ENCODE measurements at places on chromosomes 12 and 14.

GRCh38 chr12:113439606-113440030, 17.4 kb downstream of the SDSL start:
- DNase-seq, result peak; percentile 70

GRCh38 chr14:100604121-100604501, 16.9 kb upstream of the BEGAIN start:
- no peak for DNase-seq

- DNase-seq, result no peak
Measured at GRCh38 chr14:64940336-64940910, 2.1 kb downstream of the GPX2 start.

DNA sequence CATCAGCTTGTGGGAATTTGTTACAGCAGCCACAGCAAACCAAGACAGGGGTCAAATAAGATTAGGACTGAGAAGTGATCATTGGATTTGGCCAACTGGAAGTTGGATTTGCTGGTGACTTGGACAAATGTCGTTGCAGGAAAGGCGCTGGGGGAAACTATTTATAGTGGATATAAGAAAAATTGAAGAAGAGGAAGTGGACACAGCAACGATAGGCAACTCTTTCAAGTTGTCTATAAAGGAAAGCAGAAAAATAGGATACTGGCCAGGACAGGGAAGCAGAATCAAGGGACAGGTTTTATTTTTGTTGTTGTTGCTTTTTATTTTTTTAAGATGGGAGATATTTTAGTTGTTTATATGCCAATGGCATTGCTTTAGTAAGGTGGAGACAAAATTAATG, 56.2 kb upstream of the RTRAF start:
- no peak for DNase-seq

GRCh38 chr14:65168840-65169239, 66.5 kb upstream of the MAX start:
- no peak for DNase-seq

- no peak for DNase-seq
Measured at GRCh38 chr12:85440271-85440670, 160.3 kb downstream of the ALX1 start.

GRCh38 chr14:22614240-22614799, 16.2 kb downstream of the ABHD4 start:
- peak; percentile 58 for DNase-seq

DNA sequence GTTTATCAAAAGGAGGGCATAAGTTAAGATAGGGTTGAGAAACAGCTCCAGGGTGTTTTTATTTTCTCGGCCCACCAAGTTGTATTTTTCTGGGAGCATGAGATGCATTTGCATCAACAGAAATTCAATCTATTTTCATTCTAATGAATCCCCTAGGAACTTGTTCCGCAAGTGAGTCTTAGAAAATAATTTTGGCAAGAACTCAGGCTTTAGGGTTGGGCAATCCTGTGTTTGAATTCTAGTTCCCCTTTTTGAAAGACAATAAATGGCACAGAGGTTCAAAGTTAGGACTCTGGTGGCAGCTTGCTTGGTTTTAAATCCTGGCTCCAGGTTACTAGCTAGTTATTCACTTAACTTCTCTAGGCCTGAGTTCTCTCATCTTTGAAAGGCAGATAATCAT, 23.7 kb downstream of the SLC5A8 start:
- no peak for DNase-seq

DNA sequence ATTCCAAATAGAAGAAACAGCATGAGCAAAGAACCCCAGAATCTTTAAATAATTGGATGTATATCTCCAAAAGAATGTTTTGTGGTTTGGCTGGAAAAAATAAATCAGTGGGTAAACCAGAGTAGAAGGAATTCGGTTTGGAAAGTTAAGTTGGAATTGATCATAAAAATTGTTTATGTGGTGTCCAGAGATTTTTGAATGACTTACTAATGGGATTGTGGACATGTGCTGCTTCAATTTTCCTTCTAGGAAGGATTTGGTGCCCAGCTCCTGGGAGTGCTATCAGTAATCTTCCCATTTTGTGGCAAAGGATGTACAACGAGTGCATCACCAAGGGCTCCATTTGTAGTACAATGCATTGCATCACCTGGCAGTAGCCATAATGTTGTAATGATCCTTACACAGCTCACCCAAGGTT, 224.8 kb downstream of the SLC16A7 start:
- no peak for DNase-seq

- DNase-seq, result no peak
Measured at GRCh38 chr12:116520801-116521471, 38.2 kb upstream of the MAP1LC3B2 start.

DNA sequence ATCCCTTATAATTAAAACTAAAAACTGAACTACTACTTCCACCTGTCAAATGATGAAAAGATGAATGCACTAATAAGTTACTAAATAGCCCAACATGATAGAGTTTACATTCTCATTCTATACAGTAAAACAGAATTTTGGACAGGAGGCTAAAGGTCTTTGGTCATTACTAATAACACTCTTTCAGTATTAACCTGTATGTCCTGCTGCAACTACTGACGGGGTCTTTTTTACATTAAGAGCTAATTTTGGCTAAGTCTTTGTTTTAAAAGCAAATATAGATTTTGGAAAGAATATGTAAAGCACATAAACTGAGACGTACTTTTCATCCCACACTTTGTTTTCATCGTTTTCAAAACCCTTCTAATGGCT, 175.4 kb upstream of the CDKN3 start:
- DNase-seq, result no peak

- peak; percentile 25 for DNase-seq
Measured at GRCh38 chr12:30296486-30296885, 399.2 kb downstream of the IPO8 start.

DNA sequence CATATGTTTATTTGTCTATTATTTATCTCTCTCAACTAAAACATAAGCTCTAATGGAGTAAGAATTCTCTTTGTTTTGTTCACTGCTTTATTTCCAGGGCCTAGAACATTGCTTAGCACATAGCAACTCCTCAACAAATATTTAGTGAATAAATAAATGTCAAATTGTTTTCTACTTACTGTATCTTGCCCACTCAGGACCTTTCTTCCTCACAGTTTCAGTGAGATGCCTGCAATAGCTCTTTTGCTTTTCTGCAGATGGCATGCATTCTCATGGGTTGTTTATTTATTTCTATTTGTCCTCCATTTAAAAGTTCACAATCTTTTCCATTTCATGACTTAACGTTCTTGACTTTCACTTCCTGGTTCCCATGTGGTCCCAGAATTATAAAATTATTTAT, 94.9 kb upstream of the TTC7B start:
- DNase-seq, result no peak

DNA sequence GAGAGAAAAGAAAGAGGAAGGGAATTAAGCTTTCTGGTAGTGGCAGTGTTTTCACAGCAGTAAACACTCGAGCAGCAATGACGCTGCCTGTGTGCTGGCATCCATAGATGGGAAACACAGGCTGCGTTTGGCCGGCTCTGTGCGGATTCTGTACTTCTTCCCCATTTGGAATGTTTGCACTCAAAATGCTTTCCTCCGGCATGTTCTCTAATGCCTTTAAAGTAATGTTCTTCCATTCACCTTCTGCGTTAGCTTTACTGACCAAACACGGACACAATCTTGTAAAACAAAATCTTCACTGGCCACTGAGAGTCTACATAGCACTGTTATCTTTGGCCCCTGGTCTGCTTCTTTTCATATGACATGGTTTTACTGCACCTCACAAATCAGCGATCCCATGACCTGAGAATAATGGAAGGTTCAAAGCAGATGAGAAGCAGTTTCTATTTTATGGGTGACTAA, 31.4 kb downstream of the DCP1B start:
- peak; percentile 29 for DNase-seq

GRCh38 chr14:90624227-90624626, 192.0 kb downstream of the TTC7B start:
- no peak for DNase-seq

DNA sequence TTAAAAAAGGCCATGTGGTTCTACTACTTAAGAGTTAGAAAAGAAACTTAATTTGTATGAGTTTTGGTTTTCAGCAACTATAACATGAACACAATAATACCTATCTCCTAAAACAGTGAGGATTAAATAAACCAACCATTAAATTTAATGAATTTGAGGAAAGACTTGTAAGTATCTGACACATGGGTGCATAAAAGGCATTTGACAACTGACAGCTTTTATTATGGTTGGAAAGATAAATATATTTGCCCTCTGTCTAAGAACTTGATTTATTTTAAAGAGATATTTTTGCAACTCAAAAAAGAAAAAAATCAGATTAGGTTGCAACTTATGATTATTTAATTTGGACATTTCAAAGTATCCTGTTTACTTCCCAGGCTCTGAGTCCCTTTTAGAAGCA, 217.9 kb upstream of the EEA1 start:
- DNase-seq, result no peak

- DNase-seq, result no peak
Measured at GRCh38 chr12:24078318-24078765, 128.9 kb upstream of the SOX5 start.

- DNase-seq, result no peak
Measured at GRCh38 chr12:49912345-49913255, 8.9 kb upstream of the FAIM2 start.

DNA sequence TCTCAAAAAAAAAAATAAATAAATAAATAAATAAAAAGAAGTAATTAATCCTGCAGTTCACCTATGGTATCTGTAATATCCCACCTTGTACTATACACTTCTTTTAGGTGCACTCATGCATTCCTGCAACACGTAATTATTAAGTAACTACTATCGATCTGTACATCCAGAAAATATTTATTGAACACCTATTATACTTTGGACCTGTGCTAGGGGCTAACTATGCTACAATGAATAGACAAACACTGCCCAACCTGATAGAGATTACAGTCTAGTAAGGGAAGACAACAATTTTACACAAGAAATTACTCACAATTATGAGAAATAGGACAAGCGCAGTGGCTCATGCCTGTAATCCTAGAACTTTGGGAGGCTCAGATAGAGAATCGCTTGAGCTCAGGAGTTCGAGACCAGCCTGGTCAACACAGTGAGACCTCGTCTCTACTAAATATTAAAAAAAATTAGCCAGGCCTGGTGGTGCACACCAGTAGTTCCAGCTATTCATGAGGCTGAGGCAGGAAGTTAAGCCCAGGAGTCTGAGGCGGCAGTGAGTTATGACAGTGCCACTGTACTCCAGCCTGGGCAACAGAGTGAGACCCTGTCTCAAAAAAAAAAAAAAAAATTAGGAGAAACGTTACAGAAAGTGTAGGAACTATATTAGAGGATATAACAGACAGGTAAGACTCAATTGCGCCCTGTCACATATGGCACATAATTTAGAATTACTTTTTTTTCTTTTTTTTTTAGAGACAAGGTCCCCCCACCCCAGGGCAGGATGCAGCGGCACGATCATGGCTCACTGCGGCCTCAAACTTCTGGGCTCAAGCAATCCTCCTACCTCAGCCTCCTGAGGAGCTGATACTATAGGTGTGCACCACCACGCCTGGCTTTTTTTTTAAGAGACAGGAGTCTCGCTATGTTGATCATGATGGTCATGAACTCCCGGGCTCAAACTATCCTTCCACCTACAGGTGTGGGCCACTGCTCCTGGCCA, 1.2 kb downstream of the NRDE2 start:
- no peak for DNase-seq

DNA sequence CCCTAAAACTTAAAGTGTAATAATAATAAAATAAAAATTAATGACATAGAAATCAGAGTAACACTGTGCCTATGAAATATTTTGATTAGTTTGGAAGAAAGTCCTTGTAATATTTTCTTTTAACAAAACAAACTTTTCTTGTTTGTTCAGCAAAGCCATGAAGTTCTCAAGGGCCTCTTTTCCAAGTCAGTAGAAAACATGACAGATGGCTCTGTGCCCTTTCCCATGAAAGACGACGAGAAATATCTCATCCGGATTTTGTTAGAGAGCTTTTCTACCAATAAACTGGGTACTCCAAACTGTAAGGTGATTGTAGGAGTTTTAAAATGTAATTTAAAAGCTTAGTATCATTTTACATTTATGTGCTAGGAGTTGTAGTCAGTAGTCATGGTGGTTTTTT, 54.5 kb upstream of the ASPG start:
- no peak for DNase-seq

DNA sequence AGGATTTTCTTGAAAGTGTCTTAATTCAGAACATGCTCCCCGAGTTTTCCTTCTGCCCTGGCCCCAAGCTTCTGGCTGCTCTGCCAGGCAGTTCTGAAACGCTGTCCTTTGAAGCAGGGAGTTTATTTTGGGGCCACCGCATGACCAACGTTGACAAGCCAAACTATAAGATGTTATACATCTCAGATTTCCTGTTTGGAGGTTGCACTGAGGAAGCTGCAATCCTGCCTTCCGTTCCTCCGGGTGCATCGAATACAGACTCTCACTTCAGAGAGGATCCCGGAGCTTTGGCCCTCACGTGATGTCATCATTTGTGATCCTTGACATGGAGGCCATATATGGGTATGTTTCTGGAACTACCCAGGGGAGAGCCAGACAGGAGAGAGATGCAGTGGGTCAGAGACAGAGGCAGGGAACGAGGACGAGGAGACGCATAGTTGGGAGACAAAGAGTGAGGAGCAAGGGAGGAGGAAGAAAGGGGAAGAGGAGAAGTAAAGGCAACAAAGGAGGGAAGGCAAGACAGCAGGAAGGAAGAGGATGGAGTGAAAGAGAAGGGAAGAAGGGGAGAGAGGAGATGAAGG, at the start of gene ASB2:
Gene ASB2 (minus strand): TSS at position 94 of the 581 bp plus-strand sequence. CDS start 12,031 bp downstream, outside the sequence.
- DNase-seq, result no peak

DNA sequence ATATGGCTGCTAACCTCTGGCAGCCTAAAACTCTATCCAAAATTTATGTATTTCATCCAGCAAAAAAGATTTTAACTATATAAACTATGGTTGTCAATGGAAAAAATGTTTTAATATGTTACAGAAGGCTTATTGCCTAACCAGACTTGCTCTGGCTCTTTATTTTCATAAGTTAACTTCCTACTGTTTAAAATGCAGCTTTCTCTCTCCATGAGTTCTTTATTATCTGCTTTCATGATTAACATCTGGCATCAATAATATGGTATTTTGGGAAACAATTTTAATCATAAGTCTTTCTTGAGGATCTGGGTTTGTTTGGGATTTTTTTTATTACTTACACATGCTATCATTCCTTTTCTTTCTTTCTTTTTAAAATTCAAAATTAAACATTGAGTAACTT, 20.5 kb downstream of the KERA start:
- peak; percentile 78 for DNase-seq

DNA sequence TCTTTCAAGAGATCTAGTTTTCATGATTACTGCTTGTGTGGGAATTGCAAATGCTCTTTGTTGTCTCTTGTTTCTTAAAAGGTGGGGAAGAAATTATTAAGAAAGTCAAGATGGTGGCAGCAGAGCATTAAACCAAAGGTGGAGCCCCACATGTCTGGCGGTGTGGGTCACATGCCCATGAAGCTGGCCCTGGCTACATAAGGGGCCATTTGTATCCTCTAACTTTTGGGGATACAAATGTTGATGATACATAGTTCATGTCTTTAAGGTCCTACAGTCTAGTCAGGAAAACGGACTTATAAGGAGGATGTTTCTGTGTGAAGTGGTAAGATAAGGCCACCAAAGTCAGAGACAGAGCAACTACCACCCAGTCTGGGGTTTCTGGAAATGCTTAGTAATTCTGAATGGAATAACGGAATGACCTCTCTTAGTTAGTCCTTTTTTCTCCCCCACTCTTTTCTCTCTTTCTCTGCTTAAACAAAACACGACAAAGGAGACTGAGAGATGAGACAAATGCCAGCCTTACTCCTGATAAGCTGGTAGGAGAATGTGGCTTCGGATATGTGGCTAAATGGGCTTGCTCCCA, 39.9 kb upstream of the PTHLH start:
- no peak for DNase-seq
